NCI-H187 (cell line): ENCODE measurements at places on chromosomes 16 and 17.
A peak's percentile ranks its signal among the peaks of the same experiment; 100 is the strongest.

GRCh38 chr17:58693751-58694150, 1.3 kb downstream of the RAD51C start:
- DNase-seq = no peak

- DNase-seq = no peak
These were observed 8.5 kb downstream of the PRSS27 start for GRCh38 chr16:2711370-2712062.

- no peak for DNase-seq
These were observed 161.0 kb downstream of the FTO start for GRCh38 chr16:53864819-53865493.

DNA sequence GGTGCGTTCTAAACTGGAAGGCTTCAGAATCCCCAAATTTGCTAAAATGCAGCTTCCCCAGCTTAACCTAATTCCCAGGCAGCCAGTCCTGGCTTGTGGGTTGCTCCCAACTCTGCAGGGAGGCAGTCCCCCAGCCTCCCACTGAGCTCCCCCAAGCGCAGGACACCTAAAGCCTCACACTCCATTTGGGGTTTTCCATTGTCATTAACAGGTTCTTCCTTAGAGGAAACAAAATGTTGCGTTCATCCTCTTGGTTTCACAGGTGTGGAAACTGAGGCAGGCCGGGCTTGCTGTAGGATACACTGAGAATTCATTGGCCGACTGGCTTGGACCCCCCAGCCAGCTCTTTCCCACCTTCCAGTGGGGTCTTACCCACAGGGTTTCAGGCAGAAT, 2.3 kb upstream of the TAC4 start:
- DNase-seq = no peak

DNA sequence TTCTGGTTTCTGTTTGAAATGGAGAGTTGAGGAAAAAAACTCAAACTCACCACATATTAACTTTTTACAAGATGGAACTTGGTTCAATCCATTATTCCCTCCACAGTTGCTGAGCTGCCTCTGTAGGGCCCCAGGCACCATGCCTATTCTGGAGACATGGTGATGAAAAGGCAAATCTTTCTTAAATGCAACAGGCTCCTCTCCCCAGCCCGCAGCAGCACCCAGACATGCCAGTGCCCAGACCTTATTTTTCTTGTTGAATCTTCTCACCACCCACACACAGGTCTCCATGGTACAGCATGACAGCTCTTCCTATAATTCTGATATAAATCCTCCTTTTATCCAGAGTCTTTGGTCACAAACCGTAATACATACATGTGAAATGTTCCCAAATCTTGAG, 7.6 kb downstream of the CYTH1 start:
- DNase-seq = no peak

- no peak for DNase-seq
These were observed 1.1 kb downstream of the CHRNE start for GRCh38 chr17:4901648-4902344.

- DNase-seq = no peak
These were observed 3.4 kb upstream of the SMPD3 start for GRCh38 chr16:68451676-68452075.

GRCh38 chr17:76079535-76079955, 563 bp downstream of the ZACN start:
- no peak for DNase-seq

DNA sequence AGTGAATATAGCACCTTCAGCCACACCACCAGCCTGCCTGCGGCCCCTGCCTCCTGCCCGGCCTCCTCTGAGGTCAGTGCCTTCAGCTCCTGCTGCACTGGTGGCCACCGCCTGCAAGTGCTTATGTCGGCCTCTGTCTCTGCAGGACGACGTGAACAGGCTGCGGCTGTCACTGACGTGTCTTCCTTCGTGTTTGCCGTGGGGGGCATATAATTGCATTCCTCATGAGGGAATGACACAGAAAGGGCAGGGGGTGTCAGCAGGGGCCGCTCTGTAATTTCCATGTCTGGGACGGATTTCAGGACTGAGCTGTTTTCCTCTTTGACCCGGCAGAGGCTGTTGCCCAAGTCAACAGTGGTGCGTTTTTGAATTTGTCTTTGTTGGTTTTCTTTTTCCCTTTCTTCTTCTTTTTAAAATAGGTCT, 28.5 kb downstream of the CMIP start:
- no peak for DNase-seq

DNA sequence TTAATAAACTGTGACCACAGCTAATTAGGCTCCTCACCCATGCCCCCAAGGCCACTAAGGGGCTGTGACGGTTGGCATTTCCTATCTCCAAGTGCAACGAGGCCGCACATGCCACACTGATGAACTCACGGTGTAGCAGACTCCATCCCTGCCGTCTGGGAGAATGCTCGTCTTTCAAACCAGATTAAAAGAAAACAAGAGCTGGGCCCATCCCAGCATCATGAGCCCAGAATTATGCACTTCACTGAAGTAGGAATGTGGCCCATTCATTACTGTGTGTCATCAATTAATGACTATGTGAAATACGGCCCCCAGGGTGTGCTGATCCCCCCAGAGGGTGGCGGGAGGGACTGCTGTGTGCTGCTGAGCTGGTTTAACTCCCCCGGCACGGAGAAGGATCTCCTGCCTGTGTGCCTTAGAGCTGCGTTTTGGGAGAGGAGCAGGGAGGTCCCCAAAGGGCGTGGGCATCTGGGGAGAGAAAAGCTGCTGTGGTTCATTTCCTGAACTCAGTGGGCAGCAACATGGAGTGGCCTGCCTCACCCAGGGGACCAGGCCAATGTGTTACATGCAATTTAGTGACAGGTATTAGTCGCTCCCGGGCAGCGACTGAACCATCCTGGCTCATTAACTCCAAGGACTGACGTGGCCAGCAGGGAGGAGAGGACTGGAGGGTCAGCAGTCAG, 194.5 kb downstream of the FOXL1 start:
- no peak for DNase-seq

DNA sequence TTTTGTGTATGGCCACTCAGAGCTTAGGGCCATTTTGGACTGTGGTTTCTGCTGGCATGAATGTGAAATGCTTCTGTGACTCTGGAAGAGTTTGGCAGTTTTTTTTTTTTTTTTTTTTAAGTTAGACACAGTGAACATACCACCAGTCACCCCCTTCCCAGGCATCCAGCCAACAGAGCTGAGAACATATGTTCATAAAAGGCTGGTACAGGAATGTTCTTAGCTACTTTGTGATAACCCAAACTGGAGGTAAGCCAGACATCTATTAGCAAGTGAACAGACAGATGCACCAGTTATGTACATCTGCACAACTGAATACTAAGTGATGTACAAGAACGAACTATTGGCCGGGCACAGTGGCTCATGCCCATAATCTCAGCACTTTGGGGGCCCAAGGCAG, 92.7 kb downstream of the ABCC1 start:
- DNase-seq = no peak

DNA sequence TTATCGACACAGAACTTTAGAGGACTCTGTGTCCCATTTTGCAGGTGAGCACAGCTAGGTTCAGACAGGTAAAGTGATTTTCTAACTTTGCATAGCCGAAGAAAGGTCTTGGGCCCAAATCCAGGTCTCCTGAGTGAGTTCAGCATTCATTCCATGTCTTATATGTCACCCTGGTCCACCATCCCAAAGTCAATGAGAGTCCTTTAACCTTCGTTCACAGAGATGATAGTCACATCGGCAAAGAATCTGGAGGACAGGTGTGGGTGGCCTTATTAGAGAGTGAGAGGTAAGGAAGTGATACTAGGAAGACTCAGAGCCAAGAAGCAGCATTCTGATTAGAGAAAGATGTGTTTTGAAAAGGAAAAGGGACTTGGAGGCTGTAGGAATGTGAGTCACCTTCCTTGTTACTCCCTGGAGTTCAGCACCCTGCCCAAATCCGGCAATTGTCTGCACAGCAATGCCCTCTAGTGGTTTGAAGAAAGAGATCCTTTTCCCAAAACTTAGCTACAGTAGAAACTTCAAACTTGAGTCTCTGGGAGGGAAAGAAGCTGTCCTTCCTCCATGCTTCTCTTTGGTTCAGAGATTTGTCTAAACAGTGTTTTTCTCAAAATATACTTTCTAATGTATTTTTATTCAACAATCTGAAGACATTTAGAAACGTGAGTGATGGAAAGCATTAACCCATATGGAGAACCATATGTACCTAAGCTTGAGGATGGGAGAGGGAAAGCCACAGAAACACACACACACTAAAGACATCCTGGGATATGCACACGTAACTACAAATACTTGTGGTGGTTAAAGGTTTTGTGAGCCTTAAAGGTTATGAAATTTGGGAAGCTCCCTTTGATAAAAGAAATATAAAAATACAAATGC, 96.4 kb upstream of the SHISA6 start:
- no peak for DNase-seq

DNA sequence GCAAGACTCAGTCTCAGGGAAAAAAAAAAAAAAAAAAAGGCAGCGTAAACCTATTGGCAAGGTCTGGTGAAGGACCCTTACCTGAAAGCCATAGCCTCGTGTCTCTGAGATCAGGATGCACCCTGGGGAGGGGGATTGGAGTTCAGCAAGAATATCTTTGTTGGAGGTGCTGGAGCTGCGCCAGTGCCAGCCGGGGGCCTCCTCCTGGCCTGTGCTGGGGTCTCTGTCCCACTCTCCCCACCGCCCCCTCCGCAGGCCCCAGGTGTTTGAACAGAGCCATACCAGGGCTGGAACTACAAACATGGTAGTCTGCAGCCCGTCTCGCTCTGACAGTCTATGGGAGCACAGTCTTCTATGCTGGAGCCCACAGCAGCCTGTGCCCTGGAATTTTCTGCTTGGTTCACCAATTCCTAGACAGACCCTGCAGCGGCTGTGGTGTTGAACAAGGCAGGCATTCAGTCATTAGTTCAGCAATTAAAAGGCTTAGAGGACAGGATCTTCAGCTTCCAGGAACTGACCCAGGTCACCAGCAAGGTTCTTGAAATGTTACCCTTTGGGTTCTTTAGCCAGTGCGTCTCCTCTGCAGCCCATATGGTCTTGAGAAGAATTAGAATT, 42.2 kb upstream of the KIFC3 start:
- no peak for DNase-seq

DNA sequence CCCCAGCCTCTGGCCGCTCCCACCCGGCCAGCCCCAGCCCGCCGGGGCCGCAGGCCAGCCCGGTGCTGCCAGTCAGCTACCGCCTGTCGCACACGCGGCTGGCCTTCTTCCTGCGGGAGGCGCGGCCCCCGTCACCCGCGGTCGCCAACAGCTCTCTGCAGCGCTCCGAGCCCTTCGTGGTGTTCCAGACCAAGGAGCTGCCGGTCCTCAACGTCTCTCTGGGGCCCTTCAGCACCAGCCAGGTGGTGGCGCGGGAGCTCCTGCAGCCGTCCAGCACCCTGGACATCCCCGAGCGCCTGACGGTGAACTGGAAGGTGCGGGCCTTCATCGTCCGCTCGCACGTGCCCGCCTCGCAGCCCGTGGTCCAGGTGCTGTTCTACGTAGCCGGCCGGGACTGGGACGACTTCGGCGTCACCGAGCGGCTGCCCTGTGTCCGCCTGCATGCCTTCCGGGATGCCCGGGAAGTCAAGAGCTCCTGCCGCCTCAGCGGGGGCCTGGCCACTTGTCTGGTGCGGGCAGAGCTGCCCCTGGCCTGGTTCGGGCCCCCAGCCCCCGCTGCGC, 46.8 kb downstream of the TMEM132E start:
- no peak for DNase-seq

GRCh38 chr17:4658478-4659305, 17.2 kb upstream of the ALOX15 start:
- DNase-seq = no peak

- DNase-seq = peak; percentile 36
These were observed at the start of gene ATP2C2 for GRCh38 chr16:84368308-84368996. TSS of gene ATP2C2 (plus strand) at chr16:84368538. CDS start at chr16:84368616, 78 bp downstream.

- DNase-seq = no peak
These were observed 233.1 kb upstream of the AXIN2 start for GRCh38 chr17:65794572-65794971.

- DNase-seq = peak; percentile 75
These were observed at the start of gene NME3 for GRCh38 chr16:1771188-1771863. TSS of gene NME3 (minus strand) at chr16:1771543. CDS start at chr16:1771534, 9 bp downstream.

- DNase-seq = no peak
These were observed 848.6 kb upstream of the RBFOX1 start for GRCh38 chr16:6484081-6484480.

GRCh38 chr17:61415374-61416210, 15.9 kb downstream of the TBX2 start:
- no peak for DNase-seq

DNA sequence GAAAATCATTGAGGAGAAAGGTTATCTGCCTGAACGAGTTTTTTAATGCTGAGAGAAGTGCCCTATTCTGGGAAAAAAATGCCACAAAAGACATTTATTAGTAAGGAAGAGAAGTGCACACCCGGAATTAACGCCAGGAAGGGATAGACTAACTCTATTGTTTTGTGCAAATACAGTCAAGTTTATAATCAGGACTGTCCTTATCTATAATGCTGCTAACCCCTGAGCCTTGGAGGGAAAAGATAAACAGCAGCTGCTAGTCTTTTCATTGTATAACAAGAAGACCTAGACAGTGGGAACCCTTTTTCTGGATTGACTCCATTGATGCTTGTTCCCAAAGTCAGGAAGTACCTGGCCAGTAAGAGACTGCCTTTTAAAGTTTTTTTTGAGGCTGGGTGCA, 26.5 kb downstream of the BCAS3 start:
- DNase-seq = no peak

- no peak for DNase-seq
These were observed 63.3 kb upstream of the HSBP1 start for GRCh38 chr16:83744441-83744981.

- no peak for DNase-seq
These were observed 4.4 kb upstream of the CYB561 start for GRCh38 chr17:63450551-63450950.

DNA sequence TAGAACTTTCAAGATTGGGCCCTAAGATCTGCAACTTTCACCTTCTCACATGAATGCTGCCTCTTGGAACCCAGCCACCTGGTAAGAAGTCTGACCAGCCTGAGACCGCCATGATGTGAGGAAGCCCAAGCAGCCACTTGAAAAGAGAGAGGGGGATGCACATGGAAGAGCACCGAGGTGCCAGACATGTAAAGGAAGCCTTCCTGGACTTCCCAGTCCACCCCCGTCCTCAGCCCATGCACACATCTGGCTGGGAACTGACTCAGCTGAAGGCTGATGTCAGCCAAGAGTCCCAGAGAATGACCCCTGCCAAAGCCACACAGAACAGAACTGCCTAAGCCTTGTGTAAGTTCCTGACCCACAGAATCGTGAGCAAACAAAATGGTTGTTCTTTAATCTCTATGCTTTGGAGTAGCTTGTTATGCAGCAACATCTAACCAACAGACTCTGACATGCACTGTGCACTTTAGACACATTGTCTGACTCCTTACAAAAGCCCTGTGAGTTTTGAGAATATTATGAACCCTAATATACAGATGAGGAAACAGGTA, 86.7 kb downstream of the RMI2 start:
- DNase-seq = no peak

DNA sequence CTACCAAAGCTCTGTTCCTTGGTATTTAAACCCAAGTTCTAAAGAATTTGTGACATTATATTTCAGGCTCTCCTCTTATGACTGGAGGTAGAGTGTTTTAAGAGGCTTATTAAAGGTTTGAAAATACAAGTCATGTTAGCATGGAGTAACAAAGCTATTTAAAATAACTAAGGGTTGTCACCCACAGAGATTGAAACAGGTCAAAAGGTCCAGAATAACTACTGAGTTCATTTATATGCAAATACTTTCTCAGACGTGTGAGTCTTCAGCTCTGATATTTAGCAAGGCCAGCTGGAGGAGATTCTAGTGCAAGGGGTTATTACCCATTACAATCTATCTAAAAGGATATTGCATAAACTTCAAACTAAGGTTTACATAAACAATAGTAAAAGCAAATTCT, 1538.8 kb upstream of the CDH8 start:
- no peak for DNase-seq
